ENCODE measurements at places on chromosomes 1 and 21.

DNA sequence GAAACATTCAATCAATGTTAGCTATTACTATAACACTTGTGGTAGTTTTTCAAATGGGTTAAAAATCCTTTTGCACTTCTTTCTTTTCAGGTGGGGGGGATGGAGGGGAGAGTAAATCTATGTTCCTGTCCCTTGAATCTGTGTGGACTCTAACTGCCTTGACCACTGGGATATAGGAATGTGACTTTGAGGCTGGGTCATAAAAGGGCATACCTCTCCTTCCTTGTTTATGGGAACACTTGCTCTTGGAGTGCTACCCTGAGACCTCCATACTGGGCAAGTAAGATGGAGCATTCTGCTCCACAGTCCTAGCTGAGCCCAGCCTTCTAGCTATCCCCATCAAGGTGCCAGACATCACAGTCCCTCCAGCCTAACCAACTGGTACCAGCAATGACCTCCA lies 89.3 kb upstream of the SIM2 start:
- DNase-seq: no peak

DNA sequence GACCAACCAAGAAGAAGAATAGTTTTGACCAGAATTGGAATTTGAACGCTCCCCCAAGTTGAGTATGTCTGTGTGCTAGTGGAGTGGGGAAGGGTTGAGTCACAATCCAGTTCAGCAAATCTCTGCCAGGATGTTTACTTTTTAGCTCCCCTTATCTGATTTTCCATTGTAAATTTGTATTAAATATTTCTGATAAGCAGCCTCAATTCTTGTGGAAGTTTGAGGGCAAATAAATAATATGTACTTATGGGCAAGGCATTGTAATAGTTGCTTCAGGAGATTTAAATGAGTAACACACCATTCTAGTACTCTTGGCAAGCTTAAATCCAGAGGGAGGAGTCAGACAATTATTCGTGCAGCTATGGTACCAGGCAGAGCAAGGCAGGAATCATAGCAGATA lies 14.4 kb downstream of the CXADR start:
- DNase-seq: no peak

DNA sequence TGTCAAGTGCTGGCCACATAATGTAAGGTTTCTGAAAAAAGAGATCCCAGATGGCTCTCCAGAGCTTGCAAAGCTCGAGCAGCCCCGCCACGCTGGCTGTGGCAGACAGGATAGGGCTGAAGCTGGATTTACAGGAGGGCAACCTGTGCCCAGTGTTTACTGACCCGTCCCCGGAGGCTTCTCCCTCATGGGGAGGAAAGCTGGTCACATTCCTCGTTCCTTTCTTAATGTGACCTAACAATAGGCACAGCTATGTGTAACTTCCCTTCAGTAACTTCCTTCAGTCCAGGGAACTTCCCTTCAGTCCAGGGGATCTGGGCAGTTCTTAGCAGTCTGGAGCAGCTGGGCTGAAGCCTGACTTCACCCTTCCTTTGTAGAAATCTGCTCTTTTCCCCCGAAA lies 7.7 kb downstream of the SLFNL1 start:
- no peak for DNase-seq

DNA sequence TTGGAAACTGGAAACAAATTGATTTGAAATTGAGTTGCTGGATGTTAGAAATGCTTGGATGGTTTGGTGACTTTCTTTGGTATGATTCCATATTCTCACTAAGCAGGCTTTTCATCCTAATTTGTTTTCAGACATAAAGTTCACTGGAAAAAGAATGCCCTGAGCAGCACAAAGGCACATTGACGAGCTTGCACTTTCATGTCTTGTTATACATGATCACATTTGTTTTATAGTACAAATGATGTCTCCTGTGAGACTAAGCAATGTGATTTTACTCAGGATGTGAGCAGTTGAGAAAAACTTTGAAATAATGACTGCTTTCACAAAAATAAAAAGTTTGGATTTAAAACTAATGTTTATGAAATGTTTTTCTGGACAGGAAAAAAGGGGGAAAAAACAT lies 63.6 kb downstream of the KCNT2 start:
- DNase-seq: no peak

- no peak for DNase-seq
Observed at GRCh38 chr1:235225299-235225698, 64.2 kb upstream of the RBM34 start.
